Activated T-helper 1 cell treated with anti-CD3 and anti-CD28 coated beads, Interleukin-2, amount 50 U/mL, for 16 hours (primary cell): ENCODE measurements at places on chromosomes 5 and 9.

DNA sequence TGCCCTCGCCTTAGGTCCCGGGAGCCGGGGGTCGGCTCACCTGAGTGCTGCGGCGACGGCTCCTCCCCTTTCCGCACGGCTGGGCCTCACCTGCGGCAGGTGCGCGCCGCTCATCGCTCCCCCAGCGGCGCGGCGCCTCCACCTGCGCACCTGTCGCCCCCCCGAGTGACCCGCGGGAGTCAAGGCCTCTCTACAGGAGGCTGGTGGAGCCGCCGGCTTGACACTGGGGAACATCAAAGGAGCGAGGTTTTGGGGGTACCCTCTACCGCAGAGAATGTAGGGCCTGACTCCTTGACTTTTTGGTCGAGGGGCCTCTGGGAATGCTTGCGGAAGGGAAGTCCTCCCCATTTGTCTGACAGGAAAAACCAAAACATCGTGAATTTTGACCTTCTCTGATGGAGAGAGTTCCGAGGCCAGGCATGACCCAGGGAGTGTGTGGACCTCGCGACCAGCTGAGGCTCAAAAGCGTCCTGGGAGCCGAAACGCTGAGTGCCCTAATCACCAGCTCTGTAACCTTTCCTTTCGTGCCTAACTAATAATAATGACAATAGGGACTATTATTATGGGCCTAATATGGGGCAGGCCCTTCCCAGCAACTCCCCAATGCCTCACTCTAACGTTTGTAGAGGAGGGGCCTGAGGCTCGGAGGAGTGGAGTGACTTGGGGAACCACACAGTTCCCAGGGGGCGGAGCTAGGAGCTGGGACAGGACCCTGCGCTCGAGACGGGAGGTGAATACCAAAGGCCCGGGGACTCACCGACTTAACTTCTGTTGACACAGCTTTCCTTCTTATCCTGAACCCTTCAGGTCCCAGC is 714 bp upstream of the IER5L start:
- DNase-seq: no peak

DNA sequence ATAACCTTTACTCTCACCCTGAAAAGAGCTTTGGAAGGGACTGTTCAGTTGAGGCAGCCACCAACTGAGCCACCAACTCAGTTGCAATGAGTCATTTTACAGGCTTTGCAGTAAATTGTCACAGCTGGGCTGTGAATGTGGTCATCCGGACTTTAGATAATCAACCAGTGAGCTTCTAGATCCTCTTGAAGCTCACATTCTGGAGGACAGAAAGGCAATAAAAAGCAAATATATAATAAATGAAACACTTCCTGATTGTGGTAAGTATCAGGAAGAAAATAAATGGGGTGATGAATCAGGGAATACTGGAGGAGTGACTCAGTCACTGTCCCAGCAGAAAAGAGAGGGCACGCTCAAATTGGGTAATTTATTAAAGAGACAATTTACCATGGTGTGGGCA is 13.2 kb upstream of the C5orf58 start:
- no peak for DNase-seq

DNA sequence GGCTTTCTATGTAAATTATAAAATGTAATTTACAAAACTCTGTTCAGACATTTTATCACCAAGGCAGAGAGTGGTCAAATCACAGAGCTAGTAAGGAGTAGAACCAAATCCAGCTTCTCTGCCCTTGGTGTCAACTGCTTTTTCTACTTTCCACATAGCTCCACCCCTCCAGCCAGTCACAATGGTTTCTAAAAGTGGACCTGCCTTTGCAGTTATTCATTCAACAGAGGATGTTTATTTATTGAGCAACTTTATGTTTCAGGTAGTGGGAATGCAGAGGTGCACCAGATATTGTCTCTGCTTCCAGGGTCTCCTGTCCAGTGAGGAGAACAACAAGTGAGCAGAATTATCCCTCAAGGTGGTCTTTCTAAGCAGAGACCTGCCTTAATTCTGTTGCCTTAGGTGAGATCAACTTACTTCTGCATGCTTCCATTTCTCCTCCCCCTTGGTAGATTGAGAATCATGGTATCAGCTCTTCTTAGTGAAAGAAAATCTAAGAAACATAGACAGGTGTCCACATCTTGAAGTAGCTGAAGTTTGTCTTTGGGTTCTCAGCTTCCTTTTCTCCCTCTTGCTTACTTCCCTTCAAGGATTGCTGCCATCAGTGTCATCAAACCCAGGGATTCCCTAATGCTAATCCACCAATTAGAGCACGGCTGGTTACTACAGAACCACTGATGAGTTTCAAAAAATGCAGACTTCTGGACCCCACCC is 17.2 kb upstream of the PDCD1LG2 start:
- DNase-seq: no peak

GRCh38 chr5:154653418-154653763 is 101.8 kb upstream of the LARP1 start:
- no peak for DNase-seq

- no peak for DNase-seq
Observed at GRCh38 chr9:4936277-4936676, 48.8 kb upstream of the JAK2 start.

GRCh38 chr9:124776954-124777648 is at the start of gene OLFML2A:
TSS of gene OLFML2A (plus strand) at chr9:124777133. CDS start at chr9:124777271, 138 bp downstream.
- no peak for DNase-seq

- no peak for DNase-seq
Observed at GRCh38 chr5:84292788-84293653, 91.7 kb downstream of the EDIL3 start.

GRCh38 chr5:11709021-11709420 is 195.2 kb downstream of the CTNND2 start:
- DNase-seq: no peak

DNA sequence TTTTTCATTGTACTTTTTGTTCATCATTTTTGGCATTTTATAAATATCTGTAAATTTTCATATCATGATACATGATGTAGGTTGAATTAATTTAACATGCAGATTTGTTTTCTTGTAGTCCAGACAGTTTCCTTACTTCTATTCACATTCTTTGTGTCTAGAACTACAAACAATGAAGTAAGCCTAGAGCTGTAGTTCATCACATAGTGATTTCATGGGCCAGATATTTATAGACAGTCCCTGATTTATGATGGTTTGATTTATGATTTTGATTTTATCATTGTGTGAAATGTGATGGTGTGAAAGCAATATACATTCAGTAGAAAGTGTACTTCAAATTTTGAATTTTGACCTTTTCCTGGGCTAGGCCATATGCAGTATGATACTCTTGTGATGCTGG is 139.0 kb downstream of the ARHGEF28 start:
- no peak for DNase-seq

- DNase-seq: no peak
Observed at GRCh38 chr9:6870650-6871477, 113.1 kb downstream of the KDM4C start.

DNA sequence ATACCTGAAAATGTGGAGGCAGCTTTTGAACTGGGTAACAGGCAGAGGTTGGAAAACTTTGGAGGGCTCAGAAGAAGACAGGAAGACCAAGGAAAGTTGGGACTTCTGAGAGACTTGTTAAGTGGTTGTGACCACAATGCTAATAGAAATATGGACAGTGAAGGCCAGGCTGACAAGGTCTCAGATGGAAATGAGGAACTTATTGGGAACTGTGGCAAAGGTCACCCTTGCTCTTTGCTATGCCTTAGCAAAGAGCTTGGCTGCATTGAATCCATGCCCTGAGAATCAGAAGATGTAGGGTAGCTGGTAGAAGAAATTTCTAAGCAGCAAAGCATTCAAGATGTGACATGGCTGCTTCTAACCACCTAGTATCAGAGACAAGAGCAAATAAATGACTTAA is 244.4 kb upstream of the ADRA1B start:
- DNase-seq: no peak

DNA sequence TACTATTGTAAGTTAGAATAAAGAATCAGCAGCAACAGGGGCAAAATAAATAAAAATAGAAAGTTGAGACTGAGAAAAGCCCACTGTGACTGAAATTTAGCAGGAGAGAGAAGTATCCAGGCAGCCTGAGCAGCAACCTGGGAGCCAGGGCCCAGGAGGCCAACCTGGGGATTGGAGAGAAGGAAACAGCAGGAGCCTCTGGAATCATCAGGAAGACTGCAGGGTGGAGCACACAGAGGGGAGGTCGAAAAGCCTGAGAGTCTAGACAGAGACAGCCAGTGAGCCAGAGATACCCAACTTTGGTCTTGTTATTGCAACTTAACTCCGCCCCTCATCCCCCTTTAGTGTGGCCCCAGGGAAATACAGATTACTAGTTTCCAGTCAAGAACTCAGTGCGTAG is 98.6 kb downstream of the SLC1A3 start:
- DNase-seq: no peak

GRCh38 chr9:115651461-115651860 is 502.1 kb upstream of the PAPPA start:
- no peak for DNase-seq

DNA sequence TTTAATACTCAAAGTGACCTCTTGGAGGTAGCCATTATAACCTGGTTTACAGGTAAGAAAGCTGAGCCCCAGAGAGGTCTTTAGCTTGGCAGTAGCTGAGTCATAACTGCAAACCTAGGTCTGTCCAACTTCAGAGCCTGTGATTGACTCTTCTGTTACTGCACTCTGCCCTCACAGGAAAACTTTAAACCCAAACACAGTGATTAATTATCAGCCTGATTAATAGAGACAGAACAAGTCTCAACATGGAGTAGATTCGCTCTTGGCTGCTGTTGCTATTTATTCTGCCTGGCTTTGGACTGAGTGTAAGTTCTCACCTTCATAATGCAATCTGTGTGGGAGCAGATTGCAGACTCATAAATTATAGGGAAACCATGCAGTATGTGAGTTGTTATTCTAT is 27.4 kb upstream of the TXN start:
- no peak for DNase-seq

GRCh38 chr9:136590821-136591752 is 45.2 kb upstream of the NOTCH1 start:
- no peak for DNase-seq

- DNase-seq: no peak
Observed at GRCh38 chr9:27600256-27600655, 27.0 kb upstream of the C9orf72 start.

GRCh38 chr5:132064738-132065331 is 4.4 kb downstream of the IL3 start:
- DNase-seq: peak; percentile 71

DNA sequence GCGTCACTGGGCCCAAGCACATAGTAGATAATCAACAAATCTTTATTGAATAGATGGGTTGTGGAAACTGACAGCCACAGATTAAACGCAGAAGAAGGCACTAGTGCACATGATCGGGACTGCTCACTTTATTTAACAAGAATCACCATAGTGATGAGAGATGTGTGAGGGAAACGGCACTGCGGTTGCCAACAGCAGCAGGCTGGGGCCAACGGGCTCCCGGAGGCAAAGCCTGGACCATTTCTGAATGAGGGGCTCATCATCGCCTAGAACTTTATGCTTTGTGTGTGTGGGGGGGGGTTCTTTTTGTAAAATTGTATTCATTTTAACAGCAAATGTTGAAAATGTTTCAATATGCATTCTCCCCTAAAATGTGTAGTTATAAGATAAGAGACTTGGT is 61.9 kb upstream of the RUFY1 start:
- DNase-seq: no peak

- DNase-seq: no peak
Observed at GRCh38 chr9:82531795-82532194, 531.1 kb downstream of the RASEF start.

DNA sequence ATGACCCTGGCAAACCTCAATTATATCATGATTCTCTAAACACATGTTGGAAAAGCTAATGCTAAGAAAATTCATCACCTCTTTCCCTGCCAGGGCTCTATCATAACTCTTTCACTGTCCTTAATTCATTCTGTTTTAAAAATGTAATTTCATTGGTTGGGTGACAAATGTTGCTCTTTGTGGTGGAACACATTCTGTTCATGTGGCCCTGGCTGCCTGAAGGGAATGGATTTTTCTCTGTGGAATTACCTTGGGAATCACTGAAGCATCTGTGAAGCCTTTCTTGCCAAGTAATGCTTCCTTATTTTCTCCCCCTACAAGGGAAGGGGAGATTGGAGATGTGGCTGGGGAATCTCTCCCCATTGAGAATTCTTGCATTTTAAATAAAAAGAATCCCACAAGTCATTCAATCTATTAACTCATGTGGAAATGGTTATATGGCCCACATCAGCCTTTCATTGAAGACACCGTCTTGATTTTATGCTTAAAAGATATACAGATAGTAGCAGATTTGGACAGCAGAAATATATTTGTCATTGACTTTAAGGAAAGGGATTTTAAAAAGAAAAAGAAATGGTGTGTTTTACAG is 201.8 kb upstream of the NMUR2 start:
- no peak for DNase-seq

DNA sequence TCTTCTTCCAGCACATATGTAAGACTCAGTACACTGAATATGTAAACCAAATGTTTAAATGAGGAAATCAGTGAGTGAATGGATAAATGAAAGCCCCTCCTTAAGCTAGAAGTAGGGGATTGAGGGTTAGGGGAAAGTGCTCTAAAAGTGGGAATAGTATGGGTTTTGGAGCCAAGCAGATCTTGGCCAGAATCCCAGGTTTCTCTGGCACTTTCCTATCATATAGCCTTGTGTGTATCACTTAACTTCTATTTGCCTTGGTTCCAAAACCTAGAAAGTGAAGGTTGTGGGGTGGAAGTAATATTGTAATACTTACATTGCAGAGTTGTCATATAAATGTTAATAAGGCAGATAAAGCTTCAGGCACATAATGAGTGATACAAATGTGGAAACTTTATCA is 45.0 kb upstream of the SV2C start:
- no peak for DNase-seq
